DMS153 (cell line): ENCODE measurements at places on chromosomes 12 and 14.

- DNase-seq: no peak
Observed at GRCh38 chr14:65476942-65477318, 64.4 kb downstream of the FUT8 start.

- DNase-seq: no peak
Observed at GRCh38 chr12:69467366-69467765, 2.8 kb upstream of the FRS2 start.

DNA sequence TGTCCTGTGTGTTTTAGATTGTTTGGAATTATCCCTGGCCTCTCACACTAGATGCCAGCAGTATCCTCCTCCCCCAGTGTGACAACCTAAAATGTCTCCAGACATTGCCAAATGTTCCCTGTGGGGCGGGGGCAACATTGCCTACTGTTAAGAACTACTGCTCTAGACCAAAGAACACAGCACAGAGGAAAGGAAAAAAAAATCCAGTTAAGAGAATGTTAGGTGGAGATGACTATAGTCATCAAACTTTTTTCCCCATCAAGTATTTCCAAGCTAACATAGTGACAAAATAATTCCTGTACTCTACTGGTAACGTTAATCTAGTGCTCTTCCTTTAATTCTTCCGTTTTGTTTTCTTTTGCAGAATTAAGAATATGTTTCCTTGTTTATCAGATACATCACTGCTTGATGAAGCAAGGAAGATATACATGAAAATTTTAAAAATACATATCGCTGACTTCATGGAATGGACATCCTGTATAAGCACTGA, 3.5 kb downstream of the CDKN1B start:
- no peak for DNase-seq

GRCh38 chr14:49921401-49921800, 28.5 kb downstream of the ARF6 start:
- DNase-seq: no peak

DNA sequence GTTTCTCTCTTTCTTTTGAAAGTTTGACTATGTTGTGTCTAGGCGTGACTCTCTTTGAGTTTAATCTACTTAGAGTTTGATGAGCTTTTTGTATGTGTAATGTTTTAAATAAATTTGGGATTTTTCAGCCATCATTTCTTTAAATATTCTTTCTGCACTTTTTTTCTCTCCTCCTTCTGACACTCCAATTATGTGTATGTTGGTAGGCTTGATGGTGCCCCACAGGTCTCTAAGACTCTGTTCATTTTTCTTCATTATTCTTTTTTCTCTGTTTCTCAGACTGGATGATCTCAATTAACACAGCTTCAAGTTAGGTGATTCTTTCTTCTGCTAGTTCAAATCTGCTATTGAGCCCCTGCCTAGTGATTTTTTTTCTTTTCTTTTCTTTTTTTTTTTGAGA, 14.5 kb upstream of the CCND2 start:
- no peak for DNase-seq

- DNase-seq: no peak
Observed at GRCh38 chr12:104177336-104177662, 38.3 kb upstream of the TXNRD1 start.

DNA sequence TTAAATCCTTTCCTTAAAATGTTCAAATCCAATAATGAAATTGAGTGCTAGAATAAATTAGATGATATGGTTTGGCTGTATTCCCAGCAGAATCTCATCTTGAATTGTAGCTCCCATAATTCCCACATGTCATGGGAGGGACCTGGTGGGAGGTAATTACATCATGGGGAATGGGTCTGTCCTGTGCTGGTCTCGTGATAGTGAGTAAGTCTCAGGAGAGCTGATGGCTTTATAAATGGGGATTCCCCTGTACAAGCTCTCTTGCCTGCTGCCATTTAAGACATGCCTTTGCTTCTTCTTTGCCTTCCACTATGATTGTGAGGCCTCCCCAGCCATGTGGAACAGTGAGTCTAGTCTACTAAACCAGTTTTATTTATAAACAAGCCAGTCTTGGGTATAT, 508.5 kb downstream of the ETNK1 start:
- DNase-seq: no peak

DNA sequence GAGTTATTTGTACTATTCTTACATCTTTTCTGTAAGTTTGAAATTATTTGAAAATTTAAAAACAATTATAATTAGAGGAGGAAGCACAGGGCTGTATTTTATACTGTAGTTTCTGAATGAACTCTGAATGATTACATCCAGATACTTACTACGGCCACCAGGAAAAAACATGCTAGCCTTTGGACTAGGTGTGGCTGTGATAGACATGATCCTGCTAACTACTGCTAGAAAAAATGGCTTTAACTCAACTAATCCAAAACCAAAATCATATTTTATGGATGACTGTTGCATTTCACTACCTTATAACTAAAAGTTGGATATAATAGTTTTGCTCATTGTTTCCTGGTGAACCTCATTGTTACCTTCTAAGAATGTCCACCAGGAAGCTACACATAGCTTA, 15.1 kb upstream of the SLC25A3 start:
- DNase-seq: no peak

GRCh38 chr12:76240281-76240680, 107.9 kb downstream of the BBS10 start:
- no peak for DNase-seq

DNA sequence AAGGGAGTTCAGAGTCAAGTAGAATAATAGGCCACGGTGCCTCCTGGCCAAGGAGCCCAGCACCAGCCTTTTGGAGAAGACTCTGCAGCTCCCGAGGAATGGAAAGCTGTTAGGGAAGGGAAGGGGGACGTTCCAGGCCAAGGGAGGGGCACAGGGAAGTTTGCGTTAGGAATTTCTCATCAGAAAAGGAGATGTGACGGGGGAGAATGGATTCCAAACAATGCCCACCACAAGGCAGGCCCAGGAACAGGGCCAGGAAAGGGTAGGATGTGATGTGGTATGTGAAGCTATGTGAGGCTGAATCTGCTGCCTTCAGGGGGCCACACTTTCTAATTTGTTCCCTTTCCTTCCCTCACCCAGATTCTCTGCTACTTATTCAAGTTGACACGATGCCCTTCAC, 46.0 kb downstream of the DGLUCY start:
- no peak for DNase-seq

DNA sequence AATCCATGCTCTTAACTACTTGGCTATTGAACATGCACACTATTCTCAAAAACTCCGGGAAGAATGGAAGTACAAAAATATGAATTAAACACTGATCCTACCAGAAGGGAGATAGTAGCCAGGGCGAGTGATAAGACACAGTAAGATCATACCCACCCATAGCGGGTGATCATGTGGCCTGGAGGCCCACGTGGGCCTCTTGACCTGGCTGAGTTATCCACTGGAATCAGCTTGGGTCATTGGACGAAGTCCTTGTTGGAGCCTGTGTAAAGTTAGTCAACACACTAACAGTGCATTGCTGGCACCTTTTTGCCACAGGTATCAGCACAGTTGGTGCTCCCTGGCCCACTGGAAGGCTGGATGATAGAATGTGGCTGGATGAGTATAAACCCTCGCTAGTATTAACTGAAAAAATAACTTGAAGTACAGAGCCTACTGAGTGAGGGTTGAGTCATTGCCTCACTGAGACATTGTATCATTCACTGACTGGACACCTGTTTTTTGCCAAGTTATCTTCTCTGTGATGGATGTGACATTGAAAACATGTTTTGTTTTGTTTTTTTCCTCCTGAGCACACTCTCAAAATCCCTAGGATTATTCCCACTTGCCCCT, 149.2 kb upstream of the FUT8 start:
- no peak for DNase-seq
